ENCODE measurements at places on chromosomes 3 and 15.
A peak's percentile ranks its signal among the peaks of the same experiment; 100 is the strongest.

DNA sequence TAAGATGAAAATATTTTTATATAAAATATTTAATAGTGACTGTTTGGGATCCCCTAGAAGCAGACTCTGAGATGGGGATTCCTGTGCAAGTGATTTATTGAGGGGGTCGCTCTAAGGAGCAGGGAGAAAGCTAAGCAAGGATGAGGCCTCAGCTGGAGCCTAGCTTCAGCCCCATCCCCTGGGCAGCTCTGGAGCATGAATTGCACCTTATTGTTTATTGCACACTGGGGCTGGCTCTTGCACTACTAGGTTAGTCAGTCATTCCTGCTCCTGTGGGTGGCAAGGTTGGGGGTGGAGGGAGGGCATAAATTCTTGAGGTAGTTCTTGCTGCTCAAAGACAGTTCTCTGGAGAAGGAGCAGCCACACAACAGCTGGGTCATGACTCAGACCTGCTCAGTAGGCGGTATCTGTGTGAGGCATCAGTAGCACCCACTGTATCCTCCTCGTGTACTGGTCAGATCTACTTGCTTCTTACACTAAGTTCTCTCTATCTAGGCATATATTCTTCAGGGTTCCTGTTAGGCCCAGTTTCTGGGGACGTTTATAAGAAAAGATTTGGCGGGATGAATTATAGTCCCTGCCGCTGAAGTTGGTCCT lies 27.2 kb upstream of the TNFSF10 start:
- no peak for DNase-seq

DNA sequence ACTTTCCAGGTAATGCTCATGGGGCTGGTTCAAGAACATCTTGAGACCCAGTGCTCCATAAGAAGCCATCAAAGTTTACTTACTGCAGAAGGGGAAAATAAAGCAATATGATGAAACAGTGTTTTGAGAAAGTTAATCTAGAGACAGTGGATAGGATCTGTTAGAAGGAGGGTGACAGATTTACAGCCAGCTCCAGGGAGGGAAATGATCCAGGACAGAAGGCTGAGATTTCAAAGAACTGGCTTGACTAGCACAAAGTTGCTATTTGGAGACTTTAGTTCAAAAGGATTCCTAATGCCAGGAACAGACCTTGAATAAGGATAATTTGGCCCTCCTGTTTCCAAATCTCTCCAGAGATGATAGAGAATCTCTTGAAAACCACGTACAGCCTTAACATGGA lies 166.5 kb upstream of the NECTIN3 start:
- DNase-seq: no peak

DNA sequence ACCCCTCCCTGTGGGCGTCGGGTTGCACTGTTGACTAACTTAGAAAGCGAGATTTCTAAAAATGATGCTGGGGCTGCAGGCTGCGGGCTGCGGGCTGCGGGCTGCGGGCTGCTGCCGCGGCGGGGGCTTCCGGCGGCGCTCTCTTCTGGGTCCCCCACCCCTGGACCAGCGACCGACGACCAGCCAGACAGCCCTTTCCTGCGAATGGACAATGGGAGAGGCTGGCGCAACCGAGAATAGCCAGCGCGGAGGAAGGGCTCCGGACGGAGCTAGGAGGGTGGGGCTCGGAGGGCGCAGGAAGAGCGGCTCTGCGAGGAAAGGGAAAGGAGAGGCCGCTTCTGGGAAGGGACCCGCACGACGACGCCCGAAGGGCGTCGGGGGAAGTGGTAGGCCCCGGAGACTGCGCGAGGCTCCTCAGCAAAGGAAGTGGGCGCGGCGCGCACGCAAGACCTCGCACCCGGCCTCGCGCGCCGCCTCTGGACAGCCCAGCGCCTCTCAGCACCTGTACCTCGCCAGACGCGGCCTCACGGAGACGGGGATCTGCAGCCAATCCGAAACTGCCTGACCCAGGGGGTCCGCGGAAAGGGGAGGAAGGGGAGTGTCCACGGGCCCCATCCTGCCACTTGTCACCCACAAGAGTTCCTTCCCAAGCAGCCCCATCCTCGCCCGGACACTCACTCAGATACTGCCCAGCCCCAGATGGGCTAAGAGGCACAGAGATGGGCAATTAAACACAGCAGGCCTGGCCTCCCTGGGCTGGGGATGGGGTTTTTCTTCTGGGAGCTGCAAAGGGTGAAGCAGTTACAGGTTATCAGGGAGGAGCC lies 70.7 kb downstream of the SLC12A8 start:
- DNase-seq: peak; percentile 69

GRCh38 chr3:122415762-122416654 lies at the start of gene WDR5B:
Gene WDR5B (minus strand): TSS chr3:122416062. CDS start chr3:122415528, 534 bp downstream.
- peak; percentile 97 for DNase-seq

DNA sequence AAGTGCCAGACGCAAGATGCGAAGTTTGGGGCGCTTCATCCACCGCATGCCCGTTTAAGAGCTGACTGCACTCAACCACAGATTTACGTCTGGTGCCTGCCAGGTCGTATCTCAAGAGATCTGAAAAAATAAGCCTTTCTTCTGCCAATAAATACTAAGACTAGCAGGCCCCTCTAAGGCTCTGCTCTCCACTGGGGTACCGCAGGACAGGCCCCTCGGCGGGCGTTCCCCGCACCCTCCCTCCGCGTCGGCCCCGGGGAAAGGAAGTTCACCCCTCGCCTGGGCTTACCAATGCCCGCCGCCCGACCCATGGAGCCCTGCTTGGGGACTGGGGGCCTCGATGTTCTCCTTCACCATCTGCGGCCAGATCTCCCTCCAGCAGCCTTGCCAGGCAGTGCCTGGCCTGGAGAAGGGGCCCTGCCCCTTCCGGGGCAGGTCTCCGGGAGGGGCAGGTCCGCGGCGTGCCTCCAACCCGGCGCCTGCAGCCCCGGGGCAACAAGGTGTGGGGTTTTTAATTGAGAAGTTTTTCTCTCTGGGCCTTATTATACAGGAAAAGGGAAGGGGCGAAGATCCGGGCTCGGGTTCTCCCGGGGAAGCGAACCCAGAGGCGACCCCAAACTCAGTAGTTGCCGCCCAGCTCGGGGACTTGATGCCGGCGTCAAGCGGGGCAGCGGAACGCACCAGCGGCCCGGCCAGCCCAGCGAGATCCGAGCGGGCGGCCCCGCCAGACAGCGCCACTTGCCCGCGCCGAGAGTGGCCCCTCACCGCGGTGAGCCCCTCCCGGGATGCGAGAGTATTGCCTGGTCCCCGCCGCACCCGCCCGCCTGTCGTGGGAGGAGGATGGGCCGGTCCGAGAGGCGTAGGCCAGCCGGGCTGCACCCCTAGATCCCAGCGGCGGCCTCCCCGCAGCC lies 735 bp downstream of the GOLGA8B start:
- DNase-seq: peak; percentile 22

DNA sequence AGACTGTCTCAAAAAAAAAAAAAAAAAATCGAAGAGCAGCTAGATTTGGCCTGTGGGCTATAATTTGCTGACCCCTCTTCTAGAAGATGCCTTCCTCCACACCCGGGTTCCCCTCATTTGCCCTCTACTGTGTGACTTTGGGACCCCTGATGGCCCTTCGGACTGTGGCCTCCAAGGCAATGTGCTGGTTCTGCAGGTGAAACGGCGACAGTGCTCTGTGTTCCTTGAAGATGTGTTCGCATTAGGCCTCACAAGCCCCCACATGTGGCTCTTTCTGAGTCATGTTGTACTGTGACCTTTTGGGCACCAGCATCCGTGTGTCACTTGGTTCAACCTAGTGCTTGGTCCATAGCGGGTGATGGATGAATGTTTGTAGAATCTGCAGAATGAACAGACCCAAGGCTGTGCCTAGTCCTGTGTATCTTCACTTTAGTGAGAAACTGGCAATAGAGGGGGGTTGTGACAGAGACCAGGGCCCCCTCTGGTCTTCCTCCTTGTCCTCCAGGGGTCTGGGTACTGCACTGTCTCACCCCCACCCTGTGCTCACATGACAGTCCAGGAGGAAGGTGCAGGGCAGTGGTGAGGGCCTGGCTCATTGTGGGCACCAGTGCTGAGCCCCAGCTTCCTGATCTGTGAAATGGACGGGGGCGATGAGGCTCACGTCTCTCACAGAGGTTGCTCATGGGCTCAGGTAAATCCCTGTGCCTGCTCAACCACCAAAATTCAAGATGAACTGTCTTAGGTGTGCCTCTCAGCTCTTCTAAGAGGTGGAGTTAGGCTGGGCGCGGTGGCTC lies 22.7 kb downstream of the GOLGA6L2 start:
- DNase-seq: no peak

- DNase-seq: peak; percentile 86
Observed at GRCh38 chr3:13015286-13016082, 57.7 kb downstream of the IQSEC1 start.
